ENCODE measurements at places on chromosomes 3 and 15. TPM values are rescaled to one million over a fixed set of nuclear protein-coding genes. Genes with fewer than 3 reads are reported as not detected.

DNA sequence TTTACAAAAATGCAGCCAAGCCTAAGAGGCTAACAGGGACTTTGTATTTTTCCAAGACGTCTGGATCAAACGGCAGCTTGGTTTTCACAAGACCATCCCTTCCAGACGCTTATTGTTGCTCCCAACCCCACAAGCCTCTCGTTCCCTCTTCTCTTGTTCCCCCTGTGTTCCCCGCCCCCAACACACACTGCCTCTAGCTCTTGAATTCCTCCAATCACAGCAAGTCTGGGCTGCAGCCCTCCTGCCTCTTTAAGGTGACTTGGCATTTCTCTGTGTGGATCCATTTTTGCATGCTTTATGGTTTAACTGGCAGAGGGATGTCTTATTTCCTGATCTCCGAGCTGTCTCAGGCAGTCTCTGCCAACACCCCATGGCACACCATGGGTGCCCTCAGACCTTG lies 182.2 kb downstream of the ABHD5 start:
- DNase-seq, result no peak

Gene GNB4
- 66.6 TPM for total RNA-seq

Gene CPLX3
- total RNA-seq, result not detected

Gene CIP2A
- total RNA-seq, result 3.5 TPM
